NCI-H187 treated with DMSO at 0.1 percent for 48 hours (cell line): ENCODE measurements at places on chromosomes 4 and X.

- DNase-seq, result no peak
Measured at GRCh38 chrX:25198891-25199290, 183.1 kb upstream of the ARX start.

DNA sequence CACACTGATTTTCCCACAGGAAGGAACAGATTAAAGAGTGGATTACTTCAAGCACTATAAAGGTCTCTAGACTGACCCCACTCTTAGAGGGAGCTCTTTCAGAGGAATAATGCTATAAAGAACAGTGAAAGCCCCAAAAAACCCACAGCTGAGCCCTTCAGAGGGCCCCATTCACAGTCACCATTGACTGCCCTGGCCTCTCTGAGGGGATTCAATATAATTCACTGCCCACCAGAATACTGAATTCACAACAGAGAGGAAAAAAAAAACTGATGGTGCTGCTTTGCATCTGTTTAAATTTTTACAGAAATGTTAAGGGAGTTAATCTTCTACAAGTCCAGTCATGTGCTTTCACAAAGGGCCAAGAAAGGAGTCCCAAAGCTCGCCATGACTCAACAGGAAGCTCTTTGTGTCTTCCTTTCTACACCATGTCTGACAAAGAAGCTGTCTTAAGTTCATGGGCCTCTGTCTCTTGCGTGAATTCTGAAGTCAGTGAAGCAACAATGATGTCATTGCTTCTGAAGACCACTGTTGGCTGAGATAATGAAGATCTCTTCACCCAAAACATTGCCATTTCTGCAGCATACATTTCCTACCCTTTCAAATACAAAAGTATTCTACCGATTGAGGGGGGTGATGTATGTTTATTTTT lies 174.9 kb downstream of the ADAMTS3 start:
- no peak for DNase-seq

DNA sequence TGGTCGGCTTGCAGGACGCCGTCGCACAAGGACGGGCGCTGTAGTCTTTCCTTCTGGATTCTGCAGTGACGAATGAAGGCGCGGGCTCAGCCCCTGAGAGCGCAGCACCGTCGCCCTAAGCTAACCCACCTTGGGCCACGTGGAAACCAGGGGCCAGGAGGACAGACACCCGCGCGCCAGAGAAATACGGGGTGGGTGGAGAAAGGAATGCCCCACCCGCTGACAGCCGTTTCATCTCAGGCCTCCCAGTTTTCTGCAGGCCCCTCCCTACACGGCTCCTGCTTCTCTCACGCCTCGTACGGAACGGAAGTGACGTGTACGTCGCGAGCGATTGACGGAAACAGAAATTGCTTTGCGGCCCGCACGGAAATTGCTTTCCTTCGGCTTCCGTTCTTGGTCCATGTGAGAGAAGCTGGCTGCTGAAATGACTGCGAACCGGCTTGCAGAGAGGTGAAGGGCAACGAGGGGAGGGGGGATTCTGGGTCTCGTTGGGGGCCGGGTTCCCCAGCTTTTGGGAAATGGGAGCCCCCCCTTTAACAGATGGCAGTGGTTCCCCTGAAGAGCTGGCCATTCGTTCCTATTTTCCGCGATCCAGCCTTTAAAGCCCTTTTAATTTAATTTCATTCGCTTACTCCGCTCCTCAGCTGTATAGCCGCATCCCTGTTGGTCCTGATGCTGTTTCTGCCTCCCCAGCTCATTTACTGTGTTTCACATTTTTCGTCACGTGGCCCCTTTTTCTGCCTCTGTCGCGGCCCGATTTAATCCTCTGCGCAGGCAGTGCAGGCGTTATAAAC lies at the start of gene UTP14A:
Gene UTP14A, plus strand, starts transcription at position 378 of the 794 bp plus-strand sequence. Its CDS starts 47 bp downstream, at position 425.
- peak; percentile 65 for DNase-seq

DNA sequence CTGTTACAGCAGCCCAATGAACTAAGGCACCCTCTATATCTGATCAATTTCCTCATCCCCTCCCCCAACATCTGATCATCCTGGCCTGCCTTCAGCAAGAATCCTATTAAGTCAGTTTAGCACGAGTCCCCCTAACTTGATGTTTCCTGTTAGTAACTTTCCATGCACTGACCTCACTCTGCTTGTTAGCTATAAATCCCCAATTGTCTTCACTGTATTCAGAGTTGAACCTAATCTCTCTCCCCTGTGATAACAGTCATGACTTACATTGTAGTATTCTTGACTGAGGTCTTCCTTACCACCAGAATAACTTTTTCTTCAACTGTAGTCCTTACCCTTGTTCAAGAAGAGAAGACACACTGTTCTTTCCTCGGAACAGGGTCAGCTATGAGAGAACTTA lies 8.5 kb downstream of the ANXA5 start:
- no peak for DNase-seq

DNA sequence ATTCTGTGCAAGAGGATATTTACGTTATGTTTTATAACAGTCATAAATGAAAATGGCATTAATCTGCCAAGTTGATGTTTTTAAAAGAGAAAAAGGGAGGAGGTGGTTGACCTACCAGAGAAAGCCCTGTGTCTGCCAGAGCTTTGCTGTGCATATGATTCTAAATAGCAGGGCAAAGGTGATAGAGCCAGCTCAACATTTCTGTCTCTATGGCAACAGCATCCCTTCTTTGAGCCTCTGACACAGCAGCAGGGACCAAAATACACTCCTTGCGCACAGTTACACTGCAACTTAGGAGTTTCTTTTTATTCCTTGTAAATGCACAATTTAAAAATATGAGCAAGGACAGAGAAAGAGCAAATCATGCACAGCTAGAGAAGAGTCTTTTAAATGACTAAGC lies 133.3 kb upstream of the RAI2 start:
- no peak for DNase-seq

DNA sequence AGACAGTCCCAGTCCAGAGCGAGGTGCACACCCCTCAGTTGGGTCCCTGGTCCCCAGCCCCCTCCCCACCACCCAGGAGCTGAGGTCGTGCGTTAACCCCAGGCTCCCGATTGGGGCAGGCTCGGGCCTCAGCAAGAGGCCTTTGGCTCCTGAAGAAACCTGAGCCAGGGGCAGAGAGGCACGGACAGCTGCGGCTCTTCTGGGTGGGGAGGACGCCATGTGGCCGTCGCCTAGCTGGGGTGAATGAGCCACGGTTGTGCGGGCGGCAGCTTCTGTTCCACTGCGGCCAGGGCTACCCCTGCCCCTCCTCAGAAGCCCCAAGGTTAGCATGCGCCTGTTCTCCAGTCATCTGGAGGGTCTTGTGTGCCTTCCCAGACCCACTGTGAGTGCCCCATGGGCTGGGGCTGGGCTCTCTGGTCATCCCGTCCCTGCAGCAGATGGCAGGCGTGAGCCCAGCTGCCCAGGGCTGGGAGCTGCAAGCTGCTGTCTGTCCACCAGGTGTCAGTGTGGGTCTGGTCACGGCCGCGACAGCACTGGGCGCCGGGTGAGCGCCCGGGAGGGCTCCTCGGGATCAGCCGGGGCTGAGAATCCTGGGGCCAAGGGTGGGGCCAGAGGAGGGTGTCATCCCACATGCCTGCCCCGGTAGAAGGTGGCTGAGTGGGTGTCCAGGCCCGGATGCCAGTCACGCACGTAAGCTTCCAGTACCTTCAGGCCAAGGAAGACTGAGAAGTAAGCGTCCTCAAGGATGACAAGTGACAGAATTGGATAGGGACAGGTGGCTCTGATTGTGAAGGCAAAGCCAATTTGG lies 21.9 kb downstream of the ATP2B3 start:
- no peak for DNase-seq

- no peak for DNase-seq
Measured at GRCh38 chrX:150774798-150775568, 81.8 kb downstream of the MTMR1 start.

- DNase-seq, result no peak
Measured at GRCh38 chr4:88582493-88582892, 9.8 kb upstream of the HERC3 start.

GRCh38 chr4:74206088-74206825 lies 48.3 kb downstream of the MTHFD2L start:
- DNase-seq, result no peak

DNA sequence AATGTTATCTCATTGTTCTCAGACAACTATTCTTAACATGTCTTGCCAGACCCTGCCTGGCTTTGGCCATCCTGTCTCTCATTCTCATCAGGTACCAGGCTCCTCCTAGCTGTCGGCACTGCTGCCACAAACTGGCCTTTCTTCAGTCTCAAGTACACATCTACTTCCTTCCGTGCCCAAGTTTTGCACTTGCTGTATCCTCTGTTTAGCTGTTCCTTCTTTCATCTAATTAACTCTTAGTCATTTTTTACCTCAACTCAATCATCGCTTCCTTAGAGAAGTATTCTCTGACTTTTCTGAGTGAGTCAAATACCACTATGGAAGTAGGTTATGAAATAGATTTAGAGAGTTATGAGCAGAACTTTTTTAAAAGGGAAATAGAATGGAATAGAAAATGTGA lies 19.7 kb downstream of the CXCL3 start:
- no peak for DNase-seq

DNA sequence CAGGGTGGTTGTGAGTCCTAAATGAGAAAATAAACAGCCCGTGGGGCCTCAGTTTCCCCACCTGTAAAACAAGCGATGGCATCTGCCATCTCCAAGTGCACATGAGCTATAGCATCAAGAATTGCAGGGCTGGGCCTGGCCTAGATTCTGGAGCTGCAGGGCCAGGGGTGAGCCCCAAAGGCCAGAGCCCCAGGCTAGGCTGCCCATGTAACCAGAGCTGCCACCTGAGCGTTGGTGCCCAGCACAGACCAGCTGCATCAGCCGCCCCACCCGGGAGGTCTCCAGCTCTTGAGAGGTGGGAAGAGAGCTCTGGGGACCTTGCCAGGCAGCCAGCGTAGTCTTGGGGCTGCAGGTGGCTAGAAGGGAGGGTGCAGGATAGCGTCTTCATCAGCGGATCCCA lies 27.0 kb upstream of the GPR78 start:
- no peak for DNase-seq

GRCh38 chr4:79294064-79294463 lies 31.8 kb downstream of the NAA11 start:
- DNase-seq, result no peak

GRCh38 chrX:1480082-1480785 lies 27.5 kb upstream of the ASMTL start:
- no peak for DNase-seq

- DNase-seq, result no peak
Measured at GRCh38 chr4:151418385-151418784, 9.4 kb downstream of the FHIP1A start.

GRCh38 chr4:479972-480371 lies 19.0 kb downstream of the ZNF721 start:
- no peak for DNase-seq

DNA sequence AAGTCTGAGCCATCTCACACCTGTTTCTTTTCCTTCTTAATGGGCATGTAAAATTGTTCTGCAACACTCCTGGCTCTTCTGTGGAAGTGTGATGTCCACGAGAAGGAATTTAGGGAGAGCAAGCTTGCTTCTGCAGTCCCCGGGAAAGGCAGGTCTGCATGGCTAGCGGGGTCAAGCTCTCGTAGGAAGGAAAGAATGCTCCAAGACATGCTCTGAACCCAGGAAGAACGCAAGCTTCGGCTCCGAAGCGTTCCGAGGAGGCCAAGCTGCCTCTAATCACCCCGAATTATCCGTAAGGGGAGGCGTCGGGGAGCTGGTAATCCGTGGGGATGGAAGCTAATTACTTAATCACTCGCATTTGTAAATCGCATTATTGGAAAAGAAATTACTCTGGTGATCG lies 177.7 kb downstream of the CRLF2 start:
- DNase-seq, result no peak

- no peak for DNase-seq
Measured at GRCh38 chr4:32032136-32032672, 1312.0 kb downstream of the PCDH7 start.

DNA sequence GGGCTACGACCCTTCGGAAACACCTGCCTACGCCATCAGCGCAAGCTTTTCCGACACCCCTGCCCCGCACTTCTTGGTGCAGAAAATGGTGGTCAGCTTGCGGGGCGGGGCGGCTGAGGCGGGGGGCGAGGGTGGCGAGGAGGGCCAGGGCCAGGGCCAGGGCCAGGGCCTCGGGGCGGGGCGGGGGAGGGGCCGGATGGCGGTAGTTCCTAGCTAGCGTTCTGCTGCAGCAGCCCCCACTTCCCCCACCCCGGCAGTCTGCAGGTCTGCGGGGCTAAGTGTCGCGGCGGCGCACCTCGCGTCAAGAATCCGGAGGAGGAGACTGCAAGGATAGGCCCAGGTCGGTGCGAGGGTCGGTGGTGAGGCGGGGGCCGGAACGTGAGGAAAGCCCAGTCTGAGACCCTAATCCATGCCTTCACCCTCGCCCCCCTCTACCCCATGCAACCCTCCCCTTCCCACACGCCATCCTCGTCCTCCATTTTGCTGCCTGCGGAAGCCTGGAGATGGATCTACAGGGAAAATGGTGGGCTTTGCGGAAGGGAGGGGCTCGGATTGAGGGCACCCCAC lies 600 bp downstream of the BEX4 start:
- DNase-seq, result no peak

- no peak for DNase-seq
Measured at GRCh38 chr4:42512226-42512625, 114.9 kb downstream of the SHISA3 start.

GRCh38 chr4:141463678-141464077 lies 172.7 kb upstream of the IL15 start:
- no peak for DNase-seq

DNA sequence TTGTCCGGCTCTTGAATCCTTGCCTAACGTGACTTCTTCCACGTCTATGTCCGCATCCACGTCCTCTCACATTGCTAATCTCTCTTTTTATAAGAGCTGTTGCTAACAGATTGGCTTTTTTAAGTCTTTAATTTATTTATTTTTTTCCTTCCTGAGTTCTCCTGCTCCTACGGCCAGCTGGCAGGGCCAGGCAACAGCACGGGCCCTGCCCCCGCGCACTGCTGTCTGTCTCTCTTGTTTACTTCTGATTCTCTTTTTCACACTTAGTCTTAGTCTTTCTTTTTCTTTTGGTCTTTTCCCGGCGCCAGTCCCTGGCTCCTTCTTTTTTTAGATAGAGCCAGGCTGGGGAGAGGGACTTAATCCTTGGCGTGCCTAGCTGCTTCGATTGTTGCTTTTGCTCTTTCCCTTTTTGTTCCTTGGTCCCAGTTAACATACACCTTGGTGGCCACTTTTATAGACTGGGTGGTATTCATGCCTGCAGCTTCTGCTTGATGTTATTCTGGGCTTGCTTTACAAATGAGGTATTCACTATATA lies 53.2 kb upstream of the RBMX start:
- DNase-seq, result no peak

DNA sequence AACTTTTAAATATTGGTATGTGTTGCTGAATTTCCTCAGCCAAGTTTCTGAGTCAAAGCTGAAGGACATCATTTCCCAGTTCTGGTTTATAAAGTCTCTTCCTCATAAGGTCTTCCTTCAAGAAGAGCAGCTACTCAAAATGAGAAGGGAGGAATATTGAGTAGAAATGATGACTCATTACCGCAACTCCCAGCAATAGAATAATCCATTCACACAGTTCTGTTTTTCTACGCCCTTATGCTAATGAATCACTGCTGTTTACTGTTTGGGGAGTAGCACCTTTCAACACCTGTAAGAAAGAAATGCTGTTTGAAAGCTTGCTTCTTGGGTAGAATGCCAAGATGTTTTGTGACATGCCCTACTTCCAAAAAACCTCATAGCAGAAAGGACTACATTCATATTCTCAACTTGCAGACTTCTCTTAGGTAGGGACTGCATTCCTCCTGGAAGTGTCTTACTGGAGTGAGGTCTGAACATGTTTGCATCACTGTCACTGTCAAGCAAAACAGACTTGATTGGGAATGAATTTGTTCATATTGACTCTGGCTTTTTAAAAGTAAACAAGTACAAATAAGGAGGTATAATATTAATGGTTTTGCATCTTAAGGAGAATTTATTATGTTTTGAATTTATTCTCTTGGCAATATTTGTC lies 147.2 kb upstream of the BANK1 start:
- no peak for DNase-seq

- no peak for DNase-seq
Measured at GRCh38 chr4:36180206-36180605, 64.1 kb downstream of the ARAP2 start.
